ENCODE measurements at places on chromosomes 13 and 19. TPM values are rescaled to one million over a fixed set of nuclear protein-coding genes. Genes with fewer than 3 reads are reported as not detected.

The BCAM gene
- total RNA-seq, result 70.1 TPM

The FAM83E gene
- total RNA-seq, result 0.15 TPM

The BRSK1 gene
- 3.1 TPM for total RNA-seq

The INSL3 gene
- total RNA-seq, result 0.52 TPM

The IRGQ gene
- total RNA-seq, result 7.7 TPM

The SMIM24 gene
- total RNA-seq, result 0.90 TPM

All from A549 treated with Hydrocortisone at 1 μM for 4 hours (cell line).